ENCODE measurements at places on chromosomes 3 and 15.

GRCh38 chr3:60046210-60046609 is 996.4 kb upstream of the CFAP20DC start:
- no peaks in the 10 kb centered on the region for H3K27me3 ChIP-seq
- H3K36me3 ChIP-seq, result no peaks in the 10 kb centered on the region
- no peak overlapping the region for H3K4me3 ChIP-seq
- no peak overlapping the region for H3K27ac ChIP-seq
- no peak for DNase-seq

GRCh38 chr3:128537091-128537703 is 44.2 kb upstream of the GATA2 start:
- no peaks in the 10 kb centered on the region for H3K36me3 ChIP-seq
- DNase-seq, result no peak
- peaks cover 3% of the 10 kb centered on the region for H3K27me3 ChIP-seq
- no peak overlapping the region for H3K4me3 ChIP-seq

DNA sequence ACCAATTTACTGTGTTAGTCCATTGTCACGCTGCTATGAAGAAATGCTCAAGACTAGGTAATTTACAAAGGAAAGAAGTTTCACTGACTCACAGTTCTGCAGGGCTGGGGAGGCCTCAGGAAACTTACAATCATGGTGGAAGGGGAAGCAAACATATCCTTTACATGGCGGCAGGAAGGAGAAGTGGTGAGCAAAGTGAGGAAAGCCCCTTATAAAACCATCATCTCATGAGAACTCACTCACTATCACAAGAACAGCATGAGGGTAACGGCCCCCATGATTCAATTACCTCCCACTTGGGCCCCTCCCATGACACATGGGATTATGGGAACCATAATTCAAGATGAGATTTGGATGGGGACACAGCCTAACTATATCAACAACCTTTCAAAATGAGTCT is 20.2 kb downstream of the USF3 start:
- no peak overlapping the region for H3K4me3 ChIP-seq
- DNase-seq, result no peak
- H3K27me3 ChIP-seq, result no peaks in the 10 kb centered on the region
- H3K4me1 ChIP-seq, result no peaks in the 10 kb centered on the region

DNA sequence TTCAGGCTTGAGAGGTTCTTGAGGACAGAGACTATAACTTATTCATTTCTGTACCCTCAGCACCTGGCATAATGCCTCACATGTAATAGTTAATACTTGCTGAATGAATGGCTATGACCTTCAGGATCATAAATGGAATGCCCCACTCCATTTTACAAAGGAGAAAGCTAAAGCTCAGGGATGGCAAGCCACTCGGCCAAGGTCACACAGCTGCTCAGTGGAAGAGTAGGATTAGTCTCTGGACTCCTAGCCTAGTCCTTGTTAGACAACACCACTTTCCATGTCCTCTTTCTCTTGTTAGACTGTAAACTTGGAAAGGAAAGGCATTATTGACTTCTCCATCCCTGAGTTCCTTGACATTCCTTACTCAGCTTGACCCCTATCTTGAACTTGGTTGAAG is 3.2 kb upstream of the ALPK3 start:
- no peak for DNase-seq
- no peak overlapping the region for H3K4me3 ChIP-seq
- no peaks in the 10 kb centered on the region for H3K27me3 ChIP-seq
- no peaks in the 10 kb centered on the region for H3K36me3 ChIP-seq

DNA sequence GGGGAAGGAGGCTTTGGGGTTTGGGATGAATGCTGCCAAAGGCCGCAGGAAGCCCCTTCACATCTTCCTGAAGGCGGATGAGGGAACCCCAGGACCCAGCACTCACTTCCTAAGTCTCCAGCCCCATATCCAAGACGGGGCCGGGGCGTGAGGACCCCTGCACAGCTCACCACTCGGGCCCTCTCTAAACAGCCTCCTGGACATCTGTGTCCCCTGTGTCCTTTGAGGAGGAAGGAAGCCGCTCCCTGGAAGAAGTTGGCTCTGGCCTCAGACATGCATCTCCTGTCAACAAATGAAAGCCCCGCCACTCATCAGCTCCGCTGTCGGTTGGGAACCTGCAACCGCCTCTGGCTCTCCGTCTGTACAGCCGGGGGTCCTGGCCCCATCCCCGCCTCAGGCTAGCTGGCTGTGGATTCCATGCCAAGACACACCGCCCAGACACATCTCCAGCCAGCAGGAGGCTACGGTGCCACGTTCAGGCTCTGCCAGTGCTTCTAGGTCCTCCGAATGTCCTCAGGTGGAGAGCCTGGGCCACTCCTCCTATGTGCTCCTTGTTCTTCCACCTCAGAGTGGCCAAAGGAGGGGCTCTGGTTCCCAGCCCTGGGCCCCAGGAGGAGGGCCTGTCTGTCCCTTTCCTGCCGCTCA is 140.0 kb upstream of the MEF2A start:
- DNase-seq, result peak; percentile 59
- no peaks in the 10 kb centered on the region for H3K27me3 ChIP-seq
- no peaks in the 10 kb centered on the region for H3K4me1 ChIP-seq
- H3K36me3 ChIP-seq, result no peaks in the 10 kb centered on the region
- no peak overlapping the region for H3K4me3 ChIP-seq
- no peak overlapping the region for H3K27ac ChIP-seq

DNA sequence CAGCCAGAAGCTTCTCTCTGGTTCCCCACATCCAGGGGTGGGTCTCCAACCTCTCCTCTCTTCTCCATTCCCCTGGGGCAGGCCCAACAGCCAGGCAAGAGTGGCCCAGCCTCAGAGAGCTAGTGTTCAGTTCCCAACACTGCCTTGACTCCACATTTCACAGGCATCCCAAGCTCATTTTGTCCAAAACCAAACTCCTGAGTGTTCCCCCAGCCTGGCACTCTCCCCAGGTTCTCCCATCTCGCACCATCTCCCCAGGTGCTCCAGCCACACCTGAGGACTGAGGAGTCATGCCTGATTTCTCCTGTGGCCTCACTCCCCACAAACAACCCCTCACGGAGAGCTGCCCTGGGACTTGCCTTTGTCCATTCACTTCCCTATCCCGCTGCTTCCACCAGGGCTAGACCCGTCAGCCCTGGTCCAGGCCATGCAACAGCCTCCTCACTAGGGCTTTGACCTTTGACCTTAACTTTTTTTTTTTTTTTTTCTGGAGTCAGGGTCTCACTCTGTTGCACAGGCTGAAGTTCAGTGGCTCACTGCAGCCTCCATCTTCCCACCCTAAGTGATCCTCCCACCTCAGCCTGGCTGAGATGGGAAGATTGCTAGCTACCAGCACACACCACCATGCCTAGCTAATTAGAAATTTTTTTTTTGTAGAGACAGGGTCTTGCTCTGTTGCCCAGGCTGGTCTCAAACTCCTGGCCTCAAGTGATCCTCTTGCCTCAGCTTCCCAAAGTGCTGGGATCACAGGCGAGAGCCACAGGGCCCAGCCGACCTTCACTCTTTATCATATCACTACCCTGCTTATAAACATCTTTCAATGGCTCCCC is 3.9 kb upstream of the CSK start:
- peak overlapping the region; percentile 96 for H3K27ac ChIP-seq
- peaks cover 71% of the 10 kb centered on the region for H3K4me1 ChIP-seq
- H3K4me3 ChIP-seq, result peak overlapping the region; percentile 1
- H3K36me3 ChIP-seq, result no peaks in the 10 kb centered on the region
- H3K27me3 ChIP-seq, result no peaks in the 10 kb centered on the region

- H3K27ac ChIP-seq, result no peak overlapping the region
- H3K4me1 ChIP-seq, result peaks cover 15% of the 10 kb centered on the region
- no peak for DNase-seq
- no peaks in the 10 kb centered on the region for H3K36me3 ChIP-seq
Observed at GRCh38 chr3:47223755-47224154, 58.8 kb downstream of the KIF9 start.

- H3K27ac ChIP-seq, result no peak overlapping the region
- no peaks in the 10 kb centered on the region for H3K36me3 ChIP-seq
- no peak for DNase-seq
- no peaks in the 10 kb centered on the region for H3K4me1 ChIP-seq
Observed at GRCh38 chr15:26298659-26299170, 435.6 kb upstream of the ATP10A start.

DNA sequence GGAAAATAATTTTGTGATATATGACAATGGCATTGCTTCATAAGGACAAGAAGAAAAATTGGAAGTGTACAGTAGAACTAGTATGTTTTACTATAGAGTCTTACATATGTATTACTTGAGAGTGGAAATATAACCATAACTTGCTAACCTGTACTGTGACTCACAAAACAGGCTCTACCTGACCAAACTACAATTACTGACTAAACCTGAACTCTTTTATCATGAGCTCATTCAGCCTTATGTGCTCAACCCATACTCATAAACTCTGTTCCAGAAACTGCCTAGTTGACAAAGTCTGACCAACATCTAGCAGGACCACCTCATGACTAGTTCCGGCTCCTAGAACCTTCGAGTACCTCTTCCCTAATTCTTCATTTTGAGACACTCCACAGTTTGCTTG is 6.3 kb downstream of the CDIN1 start:
- H3K27me3 ChIP-seq, result no peaks in the 10 kb centered on the region
- no peaks in the 10 kb centered on the region for H3K4me1 ChIP-seq
- no peaks in the 10 kb centered on the region for H3K36me3 ChIP-seq
- H3K4me3 ChIP-seq, result no peak overlapping the region
- no peak overlapping the region for H3K27ac ChIP-seq

GRCh38 chr3:130480736-130481135 is 36.2 kb upstream of the COL6A6 start:
- H3K4me3 ChIP-seq, result no peak overlapping the region
- DNase-seq, result no peak
- H3K36me3 ChIP-seq, result no peaks in the 10 kb centered on the region
- H3K27me3 ChIP-seq, result no peaks in the 10 kb centered on the region

Measured in spleen (tissue), 13 donors.